Stimulated activated CD4-positive, alpha-beta T cell treated with anti-CD3 and anti-CD28 coated beads, TNF-alpha, amount 100 ng/mL, for 4 hours (primary cell): ENCODE measurements at places on chromosomes 3 and 15.

DNA sequence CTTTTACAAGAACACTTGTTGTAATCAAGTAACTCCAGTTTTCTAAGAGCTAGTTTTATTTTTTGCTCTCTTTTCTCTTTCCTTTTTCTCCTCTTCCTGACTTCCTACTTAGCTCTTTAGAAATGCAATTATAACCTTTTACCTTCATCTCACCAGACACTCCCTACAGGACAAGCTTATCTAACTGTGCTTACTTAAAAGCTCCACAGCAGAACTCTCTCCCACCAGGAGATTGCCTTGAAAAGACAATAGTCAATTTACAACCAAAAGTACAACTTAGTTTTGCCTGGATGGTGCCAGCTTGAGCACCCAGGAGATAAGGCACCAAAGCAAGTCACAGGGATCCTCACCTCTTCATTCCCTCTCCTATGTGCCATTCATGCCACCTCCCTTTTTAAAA lies 573.8 kb upstream of the LMCD1 start:
- DNase-seq, result no peak

- DNase-seq, result no peak
Measured at GRCh38 chr3:26498271-26498670, 124.3 kb upstream of the LRRC3B start.

GRCh38 chr3:23324745-23325144 lies 121.6 kb downstream of the UBE2E2 start:
- no peak for DNase-seq

GRCh38 chr15:100809151-100809550 lies 70.5 kb upstream of the ALDH1A3 start:
- no peak for DNase-seq

- DNase-seq, result no peak
Measured at GRCh38 chr3:25785826-25786225, 2.6 kb upstream of the NGLY1 start.

- no peak for DNase-seq
Measured at GRCh38 chr3:9887480-9887879, 2.9 kb upstream of the JAGN1 start.
